CMK (cell line): ENCODE measurements at places on chromosomes 13 and 19.

GRCh38 chr13:100211016-100211710, 122.3 kb downstream of the PCCA start:
- DNase-seq: no peak

DNA sequence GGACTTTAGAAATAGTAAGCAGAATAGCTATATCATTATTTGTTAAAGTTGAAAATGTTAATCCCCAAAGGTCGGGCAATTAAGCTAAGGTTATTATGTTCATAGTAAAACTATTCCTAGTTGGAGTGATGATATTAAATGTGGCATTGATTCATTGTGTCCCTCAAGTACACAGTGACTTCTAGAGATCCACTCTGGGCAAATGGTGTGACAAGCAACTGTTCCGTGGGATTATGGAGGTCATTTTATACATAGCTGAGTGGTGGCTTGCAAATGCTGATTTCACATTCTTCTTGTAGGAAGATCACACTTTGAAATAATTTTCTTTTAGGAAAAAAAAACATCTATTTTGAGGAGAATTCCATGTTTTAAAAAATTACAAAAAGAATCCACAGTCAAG, 317.8 kb downstream of the ATP8A2 start:
- DNase-seq: no peak

GRCh38 chr19:4051175-4052101, 15.3 kb downstream of the ZBTB7A start:
- DNase-seq: no peak

GRCh38 chr13:32997399-32997798, 18.8 kb upstream of the KL start:
- DNase-seq: no peak

GRCh38 chr13:44040818-44041100, 161.1 kb downstream of the LACC1 start:
- no peak for DNase-seq

DNA sequence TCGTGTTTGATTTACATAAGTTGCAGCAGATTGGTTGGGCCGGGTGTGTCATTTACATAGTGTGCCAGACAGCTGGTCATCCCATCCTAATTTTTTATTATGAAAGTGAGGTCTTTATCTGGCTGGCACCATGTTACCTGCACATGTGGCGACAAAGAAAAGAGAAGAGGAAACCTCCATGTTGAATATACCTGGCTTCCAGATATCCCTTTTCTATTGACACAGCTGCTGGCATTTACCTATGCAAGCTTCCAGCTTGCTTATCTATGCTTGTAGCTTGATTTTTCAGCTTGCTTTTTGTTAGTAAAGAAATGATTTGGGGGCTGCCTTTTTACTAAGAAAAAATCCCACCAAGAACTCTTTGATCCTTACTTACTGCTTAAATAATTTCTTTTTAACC, 681.3 kb upstream of the SLITRK1 start:
- no peak for DNase-seq

- no peak for DNase-seq
Measured at GRCh38 chr13:25678398-25678797, 306.6 kb downstream of the ATP8A2 start.

- no peak for DNase-seq
Measured at GRCh38 chr13:40963927-40964326, 55.2 kb downstream of the ELF1 start.

GRCh38 chr13:72390909-72391308, 336.5 kb downstream of the MZT1 start:
- no peak for DNase-seq

DNA sequence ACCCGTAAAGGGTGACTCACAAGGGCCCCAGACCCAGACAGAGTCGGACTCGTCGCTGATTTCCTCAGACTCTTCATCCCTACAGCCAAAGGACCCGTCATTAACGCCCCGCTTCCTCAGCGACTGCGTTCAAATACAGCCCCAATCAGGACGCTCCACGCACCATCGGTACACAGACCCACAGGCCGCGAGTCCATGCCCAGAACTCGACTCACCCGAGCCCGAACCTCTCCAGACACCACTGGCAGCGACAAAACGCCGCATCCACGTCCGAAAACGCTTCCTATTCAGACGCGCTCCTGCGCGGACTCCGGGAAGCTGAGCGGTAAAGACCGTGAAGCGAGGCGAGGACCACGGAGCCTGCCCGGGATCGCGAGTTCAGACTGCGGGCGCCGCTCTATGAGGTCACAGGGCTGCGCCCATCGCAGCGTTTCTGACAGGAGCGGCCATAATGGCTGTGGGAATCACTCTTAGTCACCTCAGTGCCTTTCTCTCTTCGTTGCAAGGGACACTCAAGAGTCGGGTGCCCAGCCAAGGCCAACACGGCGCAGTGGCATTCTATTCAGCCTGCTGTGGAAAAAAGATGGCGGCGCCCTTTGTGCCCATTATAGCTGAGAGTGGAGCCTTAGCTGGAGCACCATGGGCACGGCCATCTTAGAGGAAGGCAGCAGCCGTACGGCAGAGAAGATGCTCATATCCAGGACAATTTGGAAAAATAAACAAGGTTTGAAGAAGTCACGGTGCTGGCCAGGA, at the start of gene ZNF614:
TSS of gene ZNF614 (minus strand) at position 353 of the 753 bp plus-strand sequence. CDS start 2,634 bp downstream, outside the sequence.
- DNase-seq: peak; percentile 70

DNA sequence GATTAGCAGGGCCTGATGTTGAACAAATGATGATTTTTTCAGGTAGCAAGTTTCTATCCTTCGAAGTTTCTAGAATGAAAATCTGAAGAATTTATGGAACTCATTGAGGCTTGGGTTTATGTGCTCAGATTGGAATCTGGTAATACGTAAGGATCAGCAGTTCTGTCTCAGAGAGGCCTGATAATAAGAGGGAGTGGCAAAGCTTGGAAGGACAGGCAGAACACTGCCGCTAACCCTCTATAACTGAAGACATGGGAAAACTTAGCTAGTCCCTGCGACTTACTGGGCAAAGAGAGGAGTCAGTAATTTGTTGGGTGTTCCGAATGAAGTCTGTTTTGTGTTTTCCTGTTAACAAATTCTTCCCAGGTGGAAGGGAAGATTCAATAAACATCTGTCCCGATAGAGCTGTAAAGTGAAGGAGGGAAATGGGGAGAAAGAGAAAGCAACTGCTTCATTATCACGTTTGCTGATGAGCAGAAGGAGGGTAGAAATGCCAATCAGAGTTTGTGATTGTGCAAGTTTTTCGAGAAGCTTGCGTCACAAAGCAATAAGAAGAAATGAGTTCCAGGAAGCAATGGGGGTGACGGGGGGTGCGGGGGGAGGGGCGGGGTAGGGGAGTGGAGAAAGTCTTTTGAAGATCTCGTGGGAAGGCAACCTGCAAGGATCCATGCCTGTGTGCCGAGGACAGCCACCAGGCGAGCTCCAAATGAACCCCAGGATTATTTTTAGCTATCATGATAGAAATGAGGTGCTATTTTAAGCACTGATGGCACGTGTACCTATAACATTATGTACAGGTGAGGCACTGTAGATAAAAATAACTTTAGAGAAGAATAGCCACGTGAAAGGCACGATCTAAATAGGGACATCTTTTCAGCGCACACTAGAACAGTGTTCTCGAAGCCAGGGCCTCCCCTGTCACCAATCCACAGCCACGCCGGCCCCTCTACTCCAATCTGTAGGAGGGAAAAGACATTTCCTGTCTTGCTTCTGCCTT, 224.1 kb downstream of the FGF9 start:
- DNase-seq: no peak

DNA sequence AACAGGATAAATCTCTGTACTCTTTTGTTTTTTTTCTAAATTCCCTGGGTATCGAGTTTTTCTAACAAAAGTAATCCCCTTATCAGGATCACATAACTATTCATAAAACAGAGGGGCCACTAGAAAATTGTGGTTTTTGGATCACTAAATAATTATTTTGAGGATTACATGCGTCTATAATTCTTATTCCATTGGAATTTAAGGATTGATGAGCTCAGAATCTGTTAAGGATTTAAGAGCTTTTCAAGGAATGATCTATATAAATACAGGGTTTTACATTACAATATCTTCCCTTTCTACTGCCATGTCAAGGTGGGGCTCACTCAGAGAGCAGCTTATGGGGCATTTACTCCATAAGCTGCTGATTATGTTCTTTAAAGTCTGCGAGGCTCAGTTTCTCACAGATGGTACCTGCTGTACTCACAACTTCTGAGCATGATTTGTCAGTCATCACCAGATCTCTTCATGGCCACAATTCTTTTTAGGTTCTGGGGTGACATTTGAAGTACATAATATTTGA, 449.8 kb downstream of the PCDH17 start:
- DNase-seq: no peak

- DNase-seq: no peak
Measured at GRCh38 chr19:48239582-48240141, 16.1 kb downstream of the CARD8 start.

GRCh38 chr19:18861917-18862316, 30.2 kb downstream of the UPF1 start:
- DNase-seq: no peak

DNA sequence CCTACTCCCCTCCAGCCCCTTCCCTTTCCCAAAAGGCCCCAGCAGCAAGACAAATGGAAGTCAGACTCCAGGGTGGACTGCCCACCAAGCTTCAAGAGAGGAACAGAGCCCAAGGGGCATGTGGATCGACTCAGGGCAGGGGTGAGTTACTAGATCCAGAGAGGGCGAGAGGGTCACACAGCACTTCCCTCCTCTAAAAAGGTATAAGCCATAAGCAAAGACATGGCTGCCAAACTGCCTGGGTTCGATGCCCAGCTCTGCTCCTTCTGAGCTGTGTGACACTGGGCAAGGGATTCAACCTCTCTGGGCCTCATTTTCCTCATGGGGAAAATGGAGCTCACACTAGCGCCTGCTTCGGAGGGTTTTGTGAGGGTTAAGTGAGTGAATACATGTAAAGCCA, 3.8 kb downstream of the PPP1R14A start:
- no peak for DNase-seq

DNA sequence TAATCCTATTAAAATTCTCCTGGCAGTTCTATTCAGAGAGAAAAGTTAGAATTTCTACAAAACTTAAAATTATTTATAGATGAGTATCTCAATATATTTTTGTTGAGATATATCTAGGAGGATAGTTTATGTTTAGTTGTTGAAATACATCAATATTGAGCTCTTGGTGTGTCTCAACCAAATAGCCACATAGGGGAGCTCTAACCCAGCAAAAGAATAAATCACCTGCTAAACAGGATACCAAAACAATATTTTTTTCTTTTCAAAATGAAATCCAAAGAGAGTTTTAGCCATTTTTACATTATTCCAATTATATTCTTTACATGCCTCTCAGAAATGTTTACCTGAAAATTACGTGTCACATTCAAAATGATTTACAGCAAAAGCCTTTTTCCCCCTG, 954.7 kb downstream of the SLITRK6 start:
- peak; percentile 3 for DNase-seq

DNA sequence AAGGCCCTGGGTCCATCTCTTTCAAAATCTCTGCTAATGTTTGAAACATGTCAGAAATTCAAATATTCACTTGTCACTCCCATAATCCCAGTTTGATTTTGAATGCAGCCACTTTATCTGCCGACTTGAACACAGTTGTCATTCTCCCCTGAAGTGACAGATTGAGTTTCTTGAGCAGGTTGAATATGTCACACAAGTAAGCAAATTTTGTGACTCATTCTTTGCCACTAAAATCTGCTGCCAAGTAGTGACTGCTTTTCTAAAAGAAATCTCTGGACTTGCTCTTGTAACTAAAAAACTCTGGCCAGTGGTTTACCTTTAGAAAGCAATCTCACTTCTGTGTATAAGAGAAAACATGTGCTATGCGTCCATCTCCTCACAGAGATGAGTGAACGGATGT, 357.1 kb downstream of the LMO7 start:
- DNase-seq: no peak

DNA sequence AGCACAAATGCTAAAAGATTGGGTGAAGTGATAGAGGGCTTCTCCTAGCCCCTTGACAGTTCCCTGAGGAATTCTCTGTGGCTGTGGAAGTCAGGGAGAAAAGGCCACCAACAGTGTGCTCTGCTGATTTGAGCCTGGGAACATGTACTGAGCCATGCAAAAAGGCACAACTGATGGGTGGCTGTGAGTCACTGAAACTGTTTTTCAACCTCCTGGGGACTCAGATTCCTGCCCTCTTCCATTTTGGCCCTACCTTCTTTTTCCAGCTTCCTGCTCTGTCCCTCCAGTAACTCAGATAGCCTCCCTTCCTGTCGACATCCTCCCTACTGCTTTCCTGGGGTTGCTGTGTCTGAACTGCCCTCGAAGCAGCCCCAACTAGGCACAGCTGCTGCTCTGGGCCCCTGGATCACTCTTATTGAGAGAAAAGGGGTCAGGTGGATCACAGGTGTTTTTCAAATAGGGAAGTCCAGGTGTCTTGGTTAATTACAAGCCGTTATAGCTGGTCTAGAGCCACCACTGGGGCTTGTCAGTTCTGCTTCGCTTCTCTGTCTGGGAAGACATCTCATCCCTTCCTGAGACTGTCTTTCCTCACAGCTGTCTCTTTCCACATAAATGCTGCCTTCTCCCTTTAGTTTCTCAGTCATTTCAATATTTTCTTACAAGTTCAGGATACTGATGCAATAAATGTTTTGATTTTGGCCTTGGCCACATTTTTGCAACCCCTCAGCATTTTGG, 13.7 kb downstream of the FAM124A start:
- no peak for DNase-seq

DNA sequence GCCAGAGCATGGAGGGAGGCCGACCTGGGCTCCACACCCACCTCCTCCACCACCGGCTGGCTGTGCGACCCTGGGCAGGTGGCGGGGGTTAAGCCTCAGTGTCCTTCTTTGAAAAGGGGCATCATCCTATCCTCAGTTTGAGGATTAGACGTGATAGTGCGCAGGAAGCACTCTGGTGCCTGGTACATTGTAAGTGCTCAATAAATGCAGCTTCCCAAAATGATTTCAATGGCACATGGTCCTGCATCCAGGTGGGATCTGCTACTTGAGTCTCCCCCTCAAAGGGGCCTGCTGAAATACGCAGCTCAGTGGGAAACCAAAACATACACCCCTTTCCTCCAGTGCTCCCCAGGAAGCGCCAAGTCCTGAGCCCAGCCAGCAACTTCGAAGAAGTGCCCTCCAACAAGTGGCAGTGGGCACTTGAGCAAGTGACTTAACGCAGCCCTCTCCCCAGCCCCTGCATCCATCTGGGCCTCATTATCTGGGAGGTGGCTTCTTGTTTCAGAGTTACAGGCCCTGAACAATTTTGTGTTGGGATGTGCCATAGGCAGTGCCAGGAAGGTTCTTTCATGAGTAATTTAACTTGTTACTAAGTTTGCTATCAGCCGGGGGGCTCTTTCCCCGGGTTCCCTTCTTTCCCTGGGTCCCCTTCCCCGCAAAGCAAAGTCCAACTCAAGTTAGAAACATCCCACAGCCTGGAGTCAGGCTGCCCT, 17.9 kb downstream of the ACTN4 start:
- DNase-seq: no peak

- DNase-seq: no peak
Measured at GRCh38 chr19:47839411-47839810, 17.7 kb downstream of the CRX start.

GRCh38 chr13:37148501-37148900, 43.0 kb upstream of the CSNK1A1L start:
- no peak for DNase-seq

GRCh38 chr13:80123945-80124344, 217.0 kb downstream of the SPRY2 start:
- no peak for DNase-seq
